ELF-1 (cell line): ENCODE measurements at places on chromosomes 4 and X.

GRCh38 chr4:72557021-72557420 is 12.0 kb downstream of the ADAMTS3 start:
- DNase-seq: no peak

DNA sequence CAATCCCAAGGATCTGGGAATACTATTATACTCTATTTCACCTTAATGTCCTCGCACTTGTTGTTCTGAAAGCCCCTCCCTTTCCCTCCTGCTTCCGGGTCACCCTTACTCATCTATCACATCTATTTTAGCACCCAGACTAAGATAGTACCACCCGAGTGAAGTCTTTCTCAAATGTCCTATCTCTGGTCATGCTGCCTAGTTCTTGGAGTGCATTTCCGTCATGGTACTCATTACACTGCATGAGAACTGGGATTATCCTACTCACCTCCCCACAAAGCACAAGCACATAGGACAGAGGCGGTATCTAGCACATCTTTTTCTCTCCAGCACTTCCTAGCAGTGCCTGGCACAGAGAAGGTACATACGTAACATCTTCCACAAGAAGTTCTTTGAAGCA is 944.4 kb upstream of the FTHL17 start:
- DNase-seq: no peak

- no peak for DNase-seq
These were observed 19.4 kb upstream of the BMP2K start for GRCh38 chr4:78756776-78757175.

GRCh38 chrX:50697691-50698090 is 116.3 kb downstream of the SHROOM4 start:
- peak; percentile 58 for DNase-seq

- no peak for DNase-seq
These were observed 16.1 kb downstream of the LRP2BP start for GRCh38 chr4:185379326-185380295.

DNA sequence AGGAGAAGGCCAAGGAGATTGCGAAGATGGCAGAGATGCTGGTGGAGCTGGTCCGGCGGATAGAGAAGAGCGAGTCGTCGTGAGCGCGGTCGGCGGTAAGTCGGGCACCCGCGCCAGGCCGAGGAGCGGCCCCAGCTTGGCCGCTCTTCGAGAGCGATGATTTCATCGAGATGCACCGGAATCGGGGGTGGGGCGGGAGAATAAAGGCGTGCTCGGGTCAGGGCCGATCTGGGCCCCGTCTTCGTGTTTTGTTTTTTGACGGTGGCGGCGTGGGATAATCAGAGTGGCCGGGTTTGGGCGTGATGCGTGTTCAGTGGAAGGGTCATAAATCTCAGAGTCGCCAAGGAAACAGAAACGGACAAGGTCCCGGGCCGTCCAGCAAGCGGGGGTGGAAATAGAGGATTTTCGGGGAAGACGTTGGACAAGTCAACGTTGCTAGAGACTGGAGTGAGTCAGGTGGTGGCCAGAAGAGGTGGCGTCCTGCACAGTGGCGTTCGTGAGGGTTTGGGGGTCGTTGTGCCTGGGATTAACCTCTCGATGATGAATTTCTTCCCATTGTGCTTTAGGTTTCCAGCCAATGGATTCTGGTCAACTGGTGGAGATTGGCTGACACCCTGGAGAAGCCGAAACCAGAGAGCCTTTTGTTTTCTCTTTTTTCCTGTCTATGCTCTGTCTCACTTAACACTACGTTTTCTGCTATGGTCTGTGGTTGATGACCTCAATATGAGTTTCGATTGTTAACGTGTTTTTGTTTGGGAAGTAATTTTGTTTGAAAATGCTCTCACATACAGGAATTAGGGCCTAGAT is 882 bp downstream of the MRFAP1 start:
- no peak for DNase-seq

GRCh38 chr4:57159866-57160265 is 49.7 kb upstream of the IGFBP7 start:
- no peak for DNase-seq

DNA sequence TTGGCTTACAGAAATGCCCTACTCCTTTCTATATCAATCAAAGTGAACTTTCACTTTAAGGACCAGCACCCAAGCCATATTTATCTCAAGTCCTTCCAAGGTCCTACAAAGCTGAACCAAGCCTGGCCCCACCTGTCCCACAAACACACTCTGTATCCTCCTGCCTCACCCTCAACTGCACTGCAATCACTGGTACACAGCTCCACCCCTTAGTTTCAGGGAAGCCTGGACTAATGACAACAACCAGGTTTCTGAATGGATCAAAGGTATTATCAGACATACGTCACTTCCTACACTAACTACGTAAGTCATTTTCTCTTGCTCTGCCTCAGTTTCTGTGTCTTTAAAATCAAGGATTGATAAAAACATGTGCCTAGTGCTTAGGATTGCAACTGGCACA is 205.6 kb upstream of the HS3ST1 start:
- no peak for DNase-seq

GRCh38 chr4:84917086-84917821 is 49.2 kb downstream of the WDFY3 start:
- no peak for DNase-seq

GRCh38 chr4:53764761-53765490 is 173.6 kb upstream of the LNX1 start:
- DNase-seq: no peak

- no peak for DNase-seq
These were observed 62.6 kb downstream of the COQ2 start for GRCh38 chr4:83221897-83222441.

GRCh38 chr4:11650801-11651596 is 222.3 kb upstream of the HS3ST1 start:
- no peak for DNase-seq

DNA sequence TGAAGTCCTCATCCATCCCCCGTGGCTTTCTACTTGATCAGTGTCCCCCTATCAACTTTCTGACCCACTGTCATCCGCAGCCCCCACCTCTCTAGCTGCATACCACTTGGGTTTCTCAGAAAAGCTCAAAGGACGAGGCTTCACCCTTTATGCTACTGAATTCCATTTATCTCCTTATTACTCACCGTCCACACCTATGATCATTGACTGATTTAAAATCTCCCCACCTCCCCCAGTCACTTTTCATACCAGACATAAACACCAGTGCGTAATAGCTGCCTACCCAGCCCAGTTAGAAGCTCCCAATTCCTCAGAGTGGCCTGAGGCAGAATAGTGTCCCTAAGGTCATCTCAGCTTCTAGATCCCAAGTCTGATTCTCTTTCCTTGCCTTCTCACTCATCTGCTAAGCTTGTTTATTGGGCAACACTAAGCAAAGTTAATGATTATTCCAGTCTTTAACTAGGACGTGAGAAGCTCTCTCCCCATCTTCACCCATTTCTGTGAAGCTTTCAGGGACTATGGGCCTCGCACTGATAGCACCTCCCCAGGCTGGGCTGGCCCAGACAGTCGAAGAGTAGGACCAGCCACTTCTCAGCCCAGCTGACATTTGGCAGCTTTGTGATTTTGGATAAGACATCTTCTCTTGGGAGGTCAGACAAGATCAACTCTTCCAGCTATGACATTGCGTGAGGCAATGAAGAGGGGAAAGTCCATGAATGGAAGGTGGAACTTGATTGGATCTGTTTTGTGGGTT is 7.2 kb upstream of the DDX60L start:
- no peak for DNase-seq

DNA sequence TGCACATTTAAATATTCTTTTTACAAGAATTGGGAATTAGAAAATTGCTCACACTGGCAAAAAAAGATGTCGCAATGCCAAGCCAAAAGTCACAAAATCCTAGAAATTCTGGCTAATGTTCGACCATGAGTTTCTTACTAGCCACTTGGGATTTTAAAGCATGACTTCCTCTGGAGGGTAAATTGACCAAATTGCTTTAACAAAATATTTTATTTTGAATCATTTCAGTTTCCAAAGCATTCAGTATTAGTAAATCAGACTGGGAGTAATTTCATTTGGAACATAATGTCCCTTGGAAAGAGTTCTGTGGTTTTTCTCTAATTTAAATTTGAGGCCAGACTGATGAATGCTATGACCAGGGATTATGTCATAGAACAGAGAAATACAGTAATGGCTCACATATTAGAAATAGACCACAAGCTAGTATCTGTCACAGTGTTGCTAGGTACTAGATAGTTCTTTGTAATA is 7.6 kb upstream of the CXCL5 start:
- DNase-seq: no peak

- no peak for DNase-seq
These were observed 822 bp upstream of the SGMS2 start for GRCh38 chr4:107823870-107824349.
